Skeletal muscle cell (primary cell): ENCODE measurements at places on chromosomes 4 and X.

- no peak for DNase-seq
Observed at GRCh38 chr4:28744066-28744465, 1883.4 kb downstream of the STIM2 start.

- no peak for DNase-seq
Observed at GRCh38 chr4:150023489-150023888, 54.8 kb upstream of the DCLK2 start.

- DNase-seq = no peak
Observed at GRCh38 chr4:97404876-97405523, 738.3 kb downstream of the STPG2 start.

DNA sequence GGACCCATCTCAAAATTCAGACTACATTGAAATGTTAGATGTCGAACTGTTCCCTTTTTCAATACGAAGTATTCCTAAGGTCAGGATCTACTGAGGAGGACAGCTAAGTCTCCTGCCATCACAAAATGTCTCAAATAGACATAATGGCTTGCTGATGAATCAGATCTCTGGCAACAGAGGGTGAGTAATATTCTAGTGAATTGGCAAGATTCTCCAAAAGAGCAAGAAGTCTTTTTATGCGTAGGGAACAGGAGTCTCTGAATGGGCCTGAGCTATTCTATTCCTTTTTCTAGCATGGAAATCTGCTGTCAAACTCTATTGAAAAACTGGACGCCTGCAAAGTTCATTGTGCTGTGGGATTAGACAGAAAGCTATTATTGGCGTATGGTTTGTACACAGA, 145.4 kb downstream of the FNIP2 start:
- DNase-seq = peak; percentile 78

DNA sequence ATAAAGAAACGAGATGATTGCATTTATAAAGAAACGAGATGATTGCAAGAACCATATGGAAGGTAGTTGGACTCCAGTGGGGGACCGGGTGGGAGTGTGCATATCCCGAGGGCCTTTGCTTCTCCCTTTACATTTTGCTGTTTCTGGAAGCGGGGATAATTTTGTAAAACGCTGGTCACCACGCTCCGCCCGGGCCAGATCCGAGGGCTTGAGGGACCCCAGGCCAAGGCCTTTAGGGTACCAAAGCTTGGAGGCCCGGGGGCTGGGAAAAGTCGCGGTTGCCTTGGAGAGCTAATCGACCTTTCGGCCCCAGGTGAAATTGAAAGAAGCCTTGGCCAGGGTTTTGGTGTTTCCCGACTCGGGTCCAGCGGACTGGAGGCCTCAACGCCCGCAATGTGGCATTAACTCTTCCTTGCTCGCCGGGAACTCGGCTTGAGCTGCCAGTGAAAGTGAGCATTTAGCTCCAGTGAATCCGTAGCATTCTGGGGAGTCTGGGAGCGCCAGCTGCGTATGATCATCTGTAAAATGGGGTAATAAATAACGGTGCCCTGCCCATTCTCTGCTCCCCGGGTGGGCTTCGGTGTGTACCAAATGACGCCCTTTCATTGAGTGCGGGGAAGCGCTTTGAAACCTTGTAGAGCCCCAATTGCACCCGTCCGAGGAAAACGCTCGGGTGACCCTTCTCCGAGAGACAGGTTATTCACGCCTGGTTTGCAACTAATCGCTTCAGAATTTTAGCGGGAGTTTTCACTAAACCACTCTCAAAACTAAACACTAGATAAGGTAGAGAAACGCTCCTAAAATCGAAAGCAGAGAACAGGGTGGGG, 4.5 kb downstream of the NKX3-2 start:
- DNase-seq = no peak

DNA sequence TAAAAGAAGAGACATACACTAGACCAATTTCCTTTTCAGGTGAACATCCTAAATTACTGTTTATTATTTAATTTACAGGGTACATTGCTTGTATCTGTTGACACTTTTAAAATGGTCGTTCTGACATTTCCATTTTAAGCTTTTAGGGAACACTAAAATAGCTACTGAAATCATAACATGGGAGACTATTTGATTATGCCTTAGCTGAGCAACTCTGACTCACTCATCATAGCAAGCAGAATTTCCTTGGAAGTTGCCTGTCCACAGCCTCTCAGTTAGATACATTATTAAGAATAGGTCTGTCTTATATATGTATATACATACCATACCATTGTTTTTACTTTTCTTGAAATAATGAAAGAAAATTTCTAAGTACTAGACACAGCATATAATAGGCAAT, 22.0 kb downstream of the GUCY1B1 start:
- DNase-seq = no peak

DNA sequence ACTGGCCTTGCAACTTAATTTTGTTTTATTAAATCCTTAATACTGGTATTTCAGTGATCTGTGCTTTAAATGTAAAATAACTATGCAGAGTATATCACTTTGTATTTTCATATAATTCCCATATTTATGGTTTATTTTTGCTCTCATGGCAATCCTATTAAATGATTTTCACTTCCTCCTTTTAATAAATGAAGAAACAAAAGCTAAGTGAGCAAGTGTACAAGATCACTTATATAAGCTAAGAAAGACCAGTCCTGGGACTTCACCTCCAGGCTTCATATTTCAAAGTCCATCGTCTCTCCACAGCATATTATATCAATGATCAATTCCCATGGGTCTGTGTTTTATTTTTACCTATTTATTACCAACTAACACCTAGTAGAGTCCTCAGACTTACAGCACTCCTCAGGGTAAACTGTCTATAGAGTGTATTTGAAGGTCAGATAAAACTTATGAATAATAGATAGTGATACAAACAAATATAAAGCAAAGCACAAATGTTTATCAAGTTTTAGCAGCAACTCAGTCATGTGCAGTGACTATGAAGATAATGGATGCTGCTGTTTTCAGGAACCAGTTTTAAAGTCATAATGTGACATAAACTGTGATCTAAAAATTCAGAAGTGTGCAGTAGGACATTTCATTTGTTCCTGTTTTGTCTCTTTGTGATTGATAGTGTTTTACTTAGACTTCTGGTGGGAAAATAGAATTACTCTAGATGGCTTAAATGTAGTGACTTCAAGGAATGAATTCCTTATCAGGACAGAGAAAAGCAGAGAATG, 56.8 kb downstream of the ARHGAP24 start:
- DNase-seq = no peak

DNA sequence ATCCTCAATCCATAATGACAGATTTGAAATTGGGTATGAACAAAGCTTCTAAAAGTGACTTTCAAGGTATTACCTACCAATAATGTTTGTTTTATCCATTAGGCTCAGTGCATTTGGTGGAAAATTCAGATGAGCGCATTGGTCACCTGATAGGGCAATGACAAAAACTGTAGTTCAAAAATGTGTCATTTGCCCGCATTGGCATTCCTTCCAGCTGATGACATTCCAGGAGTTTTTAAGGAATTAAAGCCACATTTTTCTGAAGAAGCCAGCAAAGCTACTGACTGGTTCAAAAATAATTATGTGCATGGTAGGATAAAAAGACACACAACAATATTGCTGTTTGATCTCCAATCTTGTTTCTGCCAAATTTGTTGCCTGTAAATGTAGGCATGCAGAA, 473.4 kb upstream of the CPEB2 start:
- no peak for DNase-seq

DNA sequence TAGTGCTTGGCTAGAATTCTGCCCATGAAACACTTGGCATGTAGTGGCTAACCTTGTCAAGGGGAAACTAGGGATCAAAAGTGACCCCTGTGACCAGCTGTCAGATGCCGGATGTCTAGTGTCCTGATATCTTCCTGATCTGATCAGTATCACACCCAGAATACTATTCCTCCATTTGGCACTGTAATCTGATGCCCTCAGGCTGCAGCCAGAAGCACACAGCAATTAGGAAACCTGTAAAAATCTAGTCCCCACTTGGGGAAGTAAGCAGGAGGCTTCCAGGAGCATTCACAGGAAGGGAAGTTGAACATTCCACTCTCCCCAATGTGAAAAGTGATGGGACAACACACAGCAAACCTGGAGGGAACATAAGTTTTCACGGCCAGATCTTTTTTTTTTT, 125.1 kb downstream of the HS6ST2 start:
- DNase-seq = no peak

GRCh38 chr4:109947918-109948317, 35.2 kb downstream of the EGF start:
- no peak for DNase-seq

- no peak for DNase-seq
Observed at GRCh38 chr4:72295966-72296557, 264.3 kb downstream of the NPFFR2 start.

DNA sequence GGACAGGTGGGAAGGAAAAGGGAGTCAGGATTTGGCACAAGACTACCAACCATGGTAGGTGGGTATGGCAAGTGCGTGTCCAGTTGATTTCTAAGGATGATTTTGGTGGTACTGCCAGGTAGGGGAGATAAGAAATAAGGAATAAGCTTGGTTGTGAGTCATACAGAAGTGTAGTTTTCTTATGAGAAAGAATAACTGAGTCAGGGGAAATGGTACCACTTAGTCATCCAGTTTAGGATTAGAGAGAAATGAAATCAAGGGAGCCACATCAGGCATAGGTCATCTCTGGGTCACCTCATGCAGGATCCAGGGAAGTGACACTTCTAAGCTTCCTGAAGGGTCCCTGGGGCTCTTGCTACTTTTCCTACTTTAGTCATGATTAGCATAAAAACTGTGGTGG, 107.1 kb upstream of the C1GALT1C1 start:
- no peak for DNase-seq

DNA sequence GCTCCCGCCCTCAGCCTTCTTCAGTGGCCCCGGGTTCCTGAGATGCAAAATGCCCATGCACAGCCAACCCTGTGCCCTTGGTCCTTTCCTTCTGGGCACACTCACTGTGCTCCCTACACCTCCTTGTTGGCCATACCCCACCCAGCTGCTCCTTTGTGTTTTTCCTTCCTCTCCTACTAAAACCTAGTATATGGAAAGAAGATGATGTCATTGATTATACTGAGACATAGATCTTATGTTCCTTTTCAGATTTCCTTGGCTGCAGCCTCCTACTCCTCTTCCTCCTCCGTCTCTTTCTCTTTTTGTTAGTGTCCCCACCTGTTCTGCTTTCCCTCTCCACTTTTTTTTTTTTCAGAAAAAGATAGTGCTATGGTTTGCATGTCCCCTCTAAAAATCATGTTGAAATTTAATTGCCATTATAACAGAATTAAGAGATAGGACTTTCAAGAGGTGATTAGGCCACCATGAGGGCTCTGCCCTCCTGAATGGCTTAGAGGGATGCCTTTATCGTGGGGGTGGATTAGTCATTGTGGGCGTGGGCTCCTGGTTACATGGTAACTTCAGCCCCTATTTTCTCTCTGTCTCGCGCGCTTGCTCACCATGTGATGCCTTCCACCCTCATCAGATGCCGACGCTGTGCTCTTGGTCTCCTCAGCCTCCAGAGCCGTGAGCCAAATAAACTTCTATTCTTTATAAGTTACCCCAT, 254.9 kb upstream of the GATB start:
- no peak for DNase-seq

DNA sequence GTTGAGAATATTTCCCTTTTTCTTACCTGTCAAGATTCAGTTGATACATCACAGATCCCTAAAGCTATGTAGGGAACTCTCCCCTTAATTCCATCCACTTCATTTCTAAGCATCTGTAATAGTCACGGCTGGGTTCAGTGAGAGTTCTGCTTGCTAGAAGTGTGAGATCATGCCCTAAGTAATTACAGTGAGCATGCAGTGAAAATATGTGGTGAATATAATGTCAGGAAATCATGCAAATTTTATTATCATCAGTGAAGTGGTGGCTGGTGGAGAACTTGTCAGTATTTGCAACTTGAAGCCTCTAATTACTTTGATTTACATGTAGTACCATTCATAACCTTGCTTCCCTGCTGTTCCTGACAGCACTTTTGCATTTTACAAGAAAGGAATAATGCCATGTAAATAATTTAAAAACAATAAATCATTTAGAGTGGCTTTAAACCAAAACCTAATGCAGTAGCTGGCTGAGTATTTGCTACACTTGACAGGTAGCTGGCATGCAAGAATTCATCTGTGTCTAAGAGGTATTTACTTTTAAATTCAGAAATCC, 28.3 kb upstream of the CFAP299 start:
- DNase-seq = no peak

- DNase-seq = no peak
Observed at GRCh38 chr4:108166441-108167315, 2.1 kb downstream of the LEF1 start.

- DNase-seq = no peak
Observed at GRCh38 chr4:172547724-172548123, 620.9 kb upstream of the GALNT7 start.

DNA sequence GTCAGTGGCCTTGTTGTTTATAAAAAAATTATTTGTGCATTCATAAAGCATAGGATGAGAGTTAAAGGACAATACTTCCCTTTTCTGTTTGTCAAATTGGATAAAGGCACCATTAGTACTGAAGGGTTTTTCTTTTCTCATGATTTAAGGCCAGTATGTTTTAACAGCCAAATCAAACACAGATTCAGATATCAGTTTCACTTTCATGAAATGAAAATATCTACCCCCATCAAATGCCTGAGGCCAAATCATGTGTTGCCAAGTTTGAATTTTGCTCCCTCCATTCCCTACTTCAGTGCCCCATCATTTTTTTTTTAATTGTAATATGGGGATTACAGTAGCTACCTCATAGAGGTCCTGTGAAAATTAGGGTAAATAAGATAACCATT, 745.9 kb downstream of the RPA4 start:
- DNase-seq = no peak

- no peak for DNase-seq
Observed at GRCh38 chr4:171710743-171711142, 102.5 kb upstream of the GALNTL6 start.

DNA sequence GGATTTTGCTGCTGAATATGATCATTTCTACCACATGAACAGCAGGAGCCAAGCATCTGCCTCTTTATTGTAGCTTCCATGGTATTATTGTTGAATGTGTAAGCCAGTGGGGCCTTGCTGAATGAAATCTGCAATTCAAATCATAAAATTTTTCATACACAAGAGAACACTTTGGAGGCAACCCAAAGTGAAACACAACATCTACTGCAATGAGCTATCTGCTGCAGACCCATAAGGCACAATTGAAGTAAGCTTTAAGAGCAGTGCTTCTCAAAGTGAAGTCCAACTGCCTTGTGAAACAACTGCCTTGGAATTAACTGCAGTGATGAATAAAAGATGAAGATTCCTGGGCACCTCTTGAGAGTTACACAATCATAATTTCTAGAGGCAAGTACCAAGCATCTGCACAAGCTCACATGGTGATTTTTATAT, 626.3 kb upstream of the INTU start:
- no peak for DNase-seq

DNA sequence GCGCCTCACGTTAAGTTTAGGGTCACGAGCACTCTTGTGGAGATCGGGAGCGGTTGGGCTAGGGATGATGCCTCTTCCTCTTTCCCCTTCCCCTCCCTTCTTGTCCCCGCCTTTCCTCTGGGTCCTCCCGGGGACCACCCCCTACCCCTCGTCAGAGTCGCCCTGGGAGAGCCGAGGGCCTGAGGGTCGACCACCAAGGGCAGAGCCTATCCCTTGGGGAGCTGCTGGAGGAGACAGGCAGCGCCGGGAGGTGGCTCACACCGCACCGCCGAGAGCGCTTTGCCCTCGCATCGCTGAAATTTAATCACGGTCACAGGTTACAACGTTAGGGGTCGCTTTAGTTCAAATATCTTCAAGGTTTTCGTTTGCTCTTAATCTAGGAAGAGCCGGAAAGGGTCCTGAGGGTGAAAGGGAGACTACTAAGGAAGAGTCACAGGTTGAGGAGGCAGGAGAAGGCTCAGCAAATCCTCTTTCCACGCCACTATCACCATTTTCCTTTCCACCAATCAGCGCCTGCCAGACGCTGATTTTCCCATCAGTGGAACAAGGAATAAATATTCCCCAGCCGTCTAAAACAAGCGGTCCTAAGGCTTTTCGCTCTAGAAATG, 528 bp upstream of the SNCA start:
- no peak for DNase-seq
